Stomach (tissue), 19 donors: ENCODE measurements at places on chromosomes 2 and 18.

DNA sequence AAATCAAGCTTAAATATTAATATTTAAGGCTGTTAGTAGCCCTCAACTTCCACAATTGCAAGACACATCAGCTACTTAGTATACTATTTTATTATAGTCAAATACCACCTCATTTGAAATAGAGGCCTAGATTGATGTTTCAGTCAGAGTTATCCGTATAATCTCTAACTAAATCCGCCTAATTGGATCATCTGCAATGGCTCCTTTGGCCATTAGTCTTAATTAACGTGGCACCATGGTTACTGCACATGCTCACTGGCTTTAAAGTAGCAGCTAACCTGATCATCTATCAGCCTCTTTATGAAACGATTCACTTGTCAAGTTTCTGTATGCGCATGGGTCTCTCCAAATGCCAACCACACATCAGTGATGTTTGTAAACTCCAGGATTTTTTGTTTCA lies 112.3 kb downstream of the COLEC12 start:
- no peak overlapping the region for H3K4me3 ChIP-seq
- H3K27ac ChIP-seq: no peak overlapping the region
- no peaks in the 10 kb centered on the region for H3K36me3 ChIP-seq
- no peaks in the 10 kb centered on the region for H3K27me3 ChIP-seq
- H3K4me1 ChIP-seq: peaks cover 12% of the 10 kb centered on the region

GRCh38 chr2:136051001-136051724 lies 65.7 kb upstream of the DARS1 start:
- DNase-seq: no peak
- no peaks in the 10 kb centered on the region for H3K27me3 ChIP-seq
- H3K4me1 ChIP-seq: no peaks in the 10 kb centered on the region
- no peak overlapping the region for H3K27ac ChIP-seq
- H3K36me3 ChIP-seq: no peaks in the 10 kb centered on the region

DNA sequence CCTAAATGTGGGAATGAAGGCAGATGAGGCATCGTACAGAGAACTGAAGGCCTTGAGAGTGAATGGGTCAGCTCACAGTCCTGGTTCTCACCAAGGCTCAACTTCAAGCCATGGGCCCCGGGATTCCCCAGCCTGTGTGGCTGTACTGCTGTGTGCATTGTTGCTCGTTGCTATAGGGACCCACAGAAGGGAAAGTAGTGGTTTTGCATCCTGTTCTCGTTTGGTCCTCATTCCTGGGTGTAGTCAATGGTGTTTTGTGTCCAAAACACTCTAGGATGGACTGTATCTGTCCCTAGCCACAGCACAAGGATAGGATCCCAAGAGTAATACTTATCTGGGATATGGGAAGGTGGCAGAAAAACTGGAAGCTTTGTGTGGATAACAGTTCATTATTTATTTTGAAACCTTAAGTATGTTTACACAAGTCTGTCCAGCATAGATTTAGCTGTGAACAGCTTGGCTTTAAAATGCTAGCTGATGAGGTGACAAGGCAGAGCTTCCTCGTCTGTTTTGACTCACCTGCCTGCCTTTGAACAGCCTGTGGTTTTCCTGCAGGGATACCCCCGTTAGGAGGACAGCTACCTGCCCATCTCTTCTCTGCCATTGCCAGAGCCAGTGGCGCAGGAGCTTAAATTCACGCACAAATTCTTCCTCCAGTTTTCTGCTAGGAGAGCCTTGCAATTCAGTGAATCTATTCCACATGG lies 85.0 kb downstream of the WDSUB1 start:
- H3K36me3 ChIP-seq: peaks cover 66% of the 10 kb centered on the region
- peaks cover 14% of the 10 kb centered on the region for H3K4me1 ChIP-seq
- H3K4me3 ChIP-seq: no peak overlapping the region

DNA sequence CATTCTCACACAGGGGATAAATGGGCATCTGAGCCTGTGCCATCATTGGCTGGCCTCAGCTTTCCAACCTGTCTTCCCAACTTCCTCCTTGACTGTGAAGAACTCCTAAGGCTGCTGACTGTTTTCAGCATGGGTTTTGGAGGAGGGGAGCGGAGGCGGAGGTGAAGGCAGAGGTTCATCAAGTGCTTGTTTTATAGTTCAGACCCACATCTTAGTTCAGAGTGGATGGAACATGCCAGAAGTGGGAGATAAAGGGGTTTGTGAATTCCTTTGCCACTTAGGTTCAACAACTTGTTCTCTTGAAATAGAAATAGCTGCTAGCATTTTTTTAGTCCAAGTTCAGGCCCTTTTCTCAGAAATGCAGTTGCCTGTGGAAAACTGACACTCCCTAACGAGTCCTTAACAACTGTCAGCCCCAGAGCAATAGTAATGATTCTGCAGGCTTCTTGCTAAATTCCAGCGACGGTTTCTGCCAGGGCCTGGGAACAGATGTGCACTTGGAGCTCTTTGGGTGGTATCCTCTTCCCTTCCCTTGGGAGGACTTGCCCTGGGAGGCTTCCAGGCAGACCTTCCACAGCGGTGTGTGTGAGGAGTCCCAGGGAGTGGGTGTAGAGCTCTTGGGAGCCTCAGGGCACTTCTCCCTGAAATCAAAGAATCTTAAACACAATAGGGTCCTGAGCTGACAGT lies 30.1 kb upstream of the ITGA6 start:
- DNase-seq: no peak
- no peak overlapping the region for H3K4me3 ChIP-seq
- no peaks in the 10 kb centered on the region for H3K36me3 ChIP-seq
- no peaks in the 10 kb centered on the region for H3K4me1 ChIP-seq
- H3K27me3 ChIP-seq: no peaks in the 10 kb centered on the region

- no peak overlapping the region for H3K4me3 ChIP-seq
- H3K27ac ChIP-seq: no peak overlapping the region
- peaks cover 10% of the 10 kb centered on the region for H3K36me3 ChIP-seq
- H3K4me1 ChIP-seq: no peaks in the 10 kb centered on the region
Measured at GRCh38 chr2:38734299-38735058, 16.7 kb downstream of the SRSF7 start.
